ENCODE measurements at places on chromosomes 5 and 9.

- H3K4me1 ChIP-seq, result no peaks in the 10 kb centered on the region
- no peak for DNase-seq
Measured at GRCh38 chr5:41252036-41252435, 38.7 kb upstream of the C6 start.

DNA sequence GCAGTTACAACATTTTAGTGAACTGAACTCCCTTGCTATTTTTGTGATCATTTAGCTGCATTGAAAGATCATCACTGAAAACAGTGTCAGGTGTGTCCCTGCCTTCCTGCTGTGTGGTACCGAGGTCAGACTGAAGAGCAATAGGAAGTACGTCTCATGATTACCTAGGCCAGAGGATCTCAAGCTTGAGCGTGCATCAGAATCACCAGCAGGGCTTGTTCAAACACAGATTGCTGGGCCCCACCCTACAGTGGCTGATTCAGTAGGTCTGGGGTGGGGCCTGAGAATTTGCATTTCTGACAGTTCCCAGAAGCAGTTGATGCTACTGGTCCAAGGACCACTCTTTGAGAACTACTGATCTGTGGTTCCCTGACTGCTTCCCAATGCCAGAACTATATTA lies 159.6 kb downstream of the ACTL7B start:
- H3K4me3 ChIP-seq, result no peak overlapping the region
- H3K27me3 ChIP-seq, result no peaks in the 10 kb centered on the region
- H3K4me1 ChIP-seq, result peaks cover 67% of the 10 kb centered on the region
- H3K27ac ChIP-seq, result peak overlapping the region; percentile 47
- no peak for DNase-seq

DNA sequence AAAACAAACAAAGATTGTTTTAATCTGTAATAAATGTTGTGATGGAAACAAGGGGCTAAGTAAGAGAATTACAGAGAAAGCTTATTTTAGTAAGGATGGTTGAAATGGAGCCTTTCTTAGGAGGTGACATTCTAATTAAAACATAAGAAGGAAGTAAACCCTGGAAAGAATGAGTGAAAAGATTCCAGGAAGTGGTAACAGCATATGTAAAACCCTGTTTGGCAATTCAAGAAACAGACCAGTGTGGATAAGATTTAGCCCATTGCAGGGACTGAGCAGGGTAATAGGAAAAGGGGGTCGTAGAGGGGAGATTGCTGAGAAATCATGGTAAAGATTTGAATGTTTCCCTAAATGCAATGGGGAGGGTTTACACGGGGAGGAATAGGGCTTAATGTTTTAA lies 21.6 kb upstream of the PIP5K1B start:
- H3K27ac ChIP-seq, result no peak overlapping the region
- H3K4me1 ChIP-seq, result no peaks in the 10 kb centered on the region
- no peak overlapping the region for H3K4me3 ChIP-seq
- peaks cover 18% of the 10 kb centered on the region for H3K27me3 ChIP-seq

- H3K4me1 ChIP-seq, result no peaks in the 10 kb centered on the region
- H3K27me3 ChIP-seq, result no peaks in the 10 kb centered on the region
- peaks cover 24% of the 10 kb centered on the region for H3K36me3 ChIP-seq
- H3K4me3 ChIP-seq, result no peak overlapping the region
- DNase-seq, result no peak
Measured at GRCh38 chr9:70170151-70170790, 88.5 kb upstream of the SMC5 start.

DNA sequence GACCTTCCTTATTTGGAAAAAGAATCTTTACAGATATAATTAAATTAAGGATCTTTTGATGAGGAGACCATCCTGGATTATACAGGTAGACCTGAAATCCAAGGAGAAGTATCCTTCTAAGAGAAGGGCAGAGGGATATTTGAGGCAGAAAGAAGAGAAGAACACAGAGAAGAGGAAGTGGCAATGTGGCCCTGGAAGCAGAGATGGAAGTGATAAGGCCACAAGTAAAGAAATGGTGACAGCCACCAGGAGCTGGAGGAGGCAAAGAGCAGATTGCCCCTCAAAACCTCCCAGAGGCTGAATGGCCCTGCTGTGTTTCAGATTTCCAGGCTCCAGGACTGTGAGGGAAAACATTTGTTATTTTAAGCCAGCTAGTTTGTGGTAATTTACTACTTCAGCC lies 93.0 kb upstream of the ANKRD55 start:
- H3K4me1 ChIP-seq, result peaks cover 9% of the 10 kb centered on the region
- no peaks in the 10 kb centered on the region for H3K27me3 ChIP-seq
- DNase-seq, result no peak
- no peaks in the 10 kb centered on the region for H3K36me3 ChIP-seq
- H3K4me3 ChIP-seq, result no peak overlapping the region
- no peak overlapping the region for H3K27ac ChIP-seq

- no peak overlapping the region for H3K27ac ChIP-seq
- H3K4me3 ChIP-seq, result no peak overlapping the region
- H3K27me3 ChIP-seq, result no peaks in the 10 kb centered on the region
- H3K4me1 ChIP-seq, result no peaks in the 10 kb centered on the region
- H3K36me3 ChIP-seq, result no peaks in the 10 kb centered on the region
- no peak for DNase-seq
Measured at GRCh38 chr5:9722601-9723180, 92.5 kb upstream of the TAS2R1 start.

GRCh38 chr9:18614116-18614515 lies 140.2 kb downstream of the ADAMTSL1 start:
- H3K27me3 ChIP-seq, result no peaks in the 10 kb centered on the region
- no peaks in the 10 kb centered on the region for H3K36me3 ChIP-seq
- H3K4me1 ChIP-seq, result no peaks in the 10 kb centered on the region
- no peak for DNase-seq
- no peak overlapping the region for H3K4me3 ChIP-seq

DNA sequence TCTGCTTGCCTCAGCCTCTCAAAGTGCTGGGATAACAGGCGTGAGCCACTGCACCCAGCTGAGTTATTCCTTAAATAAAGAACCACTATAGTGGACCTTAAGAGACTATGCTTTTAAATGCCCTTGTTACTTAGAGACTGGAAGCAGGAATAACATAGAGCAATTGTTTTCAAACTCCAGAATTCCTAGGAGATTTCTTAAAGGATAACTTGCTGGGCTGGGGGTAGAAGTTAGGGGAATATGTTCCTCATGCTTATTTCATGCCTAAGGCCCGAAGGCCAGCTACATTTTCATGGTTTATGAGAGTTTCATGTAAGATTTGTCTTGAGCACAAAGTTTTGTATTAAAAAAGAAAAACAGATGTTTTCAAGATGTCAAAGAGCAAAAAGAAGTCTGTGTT lies 48.2 kb downstream of the CSNK1A1 start:
- no peak for DNase-seq
- H3K4me3 ChIP-seq, result no peak overlapping the region
- no peaks in the 10 kb centered on the region for H3K27me3 ChIP-seq

- H3K4me3 ChIP-seq, result no peak overlapping the region
- no peaks in the 10 kb centered on the region for H3K27me3 ChIP-seq
- no peak for DNase-seq
- no peak overlapping the region for H3K27ac ChIP-seq
- H3K4me1 ChIP-seq, result no peaks in the 10 kb centered on the region
Measured at GRCh38 chr5:136174021-136174659, 18.8 kb downstream of the SMIM32 start.

- no peaks in the 10 kb centered on the region for H3K27me3 ChIP-seq
- H3K36me3 ChIP-seq, result no peaks in the 10 kb centered on the region
- no peak overlapping the region for H3K4me3 ChIP-seq
- DNase-seq, result no peak
Measured at GRCh38 chr9:129547869-129548570, 72.9 kb downstream of the C9orf50 start.

GRCh38 chr5:53984971-53985370 lies 325.4 kb downstream of the ARL15 start:
- H3K27ac ChIP-seq, result no peak overlapping the region
- H3K27me3 ChIP-seq, result peaks cover 34% of the 10 kb centered on the region
- no peaks in the 10 kb centered on the region for H3K36me3 ChIP-seq
- H3K4me1 ChIP-seq, result no peaks in the 10 kb centered on the region
- no peak for DNase-seq
- H3K4me3 ChIP-seq, result no peak overlapping the region

GRCh38 chr9:92950359-92950955 lies 3.1 kb downstream of the FGD3 start:
- no peak overlapping the region for H3K4me3 ChIP-seq
- no peak for DNase-seq
- no peaks in the 10 kb centered on the region for H3K27me3 ChIP-seq
- H3K4me1 ChIP-seq, result peaks cover 26% of the 10 kb centered on the region
- H3K27ac ChIP-seq, result peak overlapping the region; percentile 56

DNA sequence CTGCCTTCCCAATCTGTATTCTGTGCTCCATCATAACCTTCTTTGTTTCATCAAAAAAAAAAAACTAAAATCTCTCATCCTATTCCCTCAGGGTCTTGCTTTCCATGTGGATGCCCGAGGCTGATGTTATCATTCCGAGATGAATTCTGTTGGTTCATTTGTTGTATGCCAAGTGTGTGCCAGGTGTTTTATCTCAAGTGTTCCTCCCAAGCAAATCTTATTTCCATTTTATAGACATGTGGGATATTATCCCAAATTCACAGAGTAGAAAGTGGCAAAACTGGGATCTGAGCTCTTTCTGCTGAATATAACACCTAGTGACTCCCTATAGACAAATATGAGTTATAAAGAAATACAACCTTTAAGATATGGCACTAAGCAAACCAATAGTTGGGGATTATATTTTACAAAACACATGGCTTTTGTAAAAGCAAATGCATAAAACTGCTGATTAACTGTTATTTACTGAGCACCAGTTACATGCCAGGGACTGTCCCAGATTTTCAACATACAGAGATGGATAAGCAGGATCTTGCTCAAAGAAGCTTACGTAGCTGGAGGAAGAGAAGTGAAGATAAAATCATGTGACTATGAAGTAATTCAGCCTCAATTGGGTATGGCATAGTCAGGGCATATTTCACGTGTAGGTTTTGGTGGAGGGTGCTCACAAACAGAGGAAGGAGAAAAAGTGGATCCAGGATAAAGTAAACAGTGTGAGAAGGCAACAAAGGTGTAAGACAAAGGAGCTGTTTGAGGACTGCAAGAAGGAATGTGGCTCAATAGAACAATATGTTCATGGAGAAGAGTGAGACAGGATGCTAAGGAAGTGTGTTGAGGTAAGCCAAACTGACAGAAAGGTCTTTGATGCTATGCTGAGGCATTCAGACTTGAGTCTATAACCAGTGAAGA lies 143.3 kb upstream of the ADAMTSL1 start:
- no peaks in the 10 kb centered on the region for H3K36me3 ChIP-seq
- H3K4me1 ChIP-seq, result peaks cover 9% of the 10 kb centered on the region
- H3K27ac ChIP-seq, result no peak overlapping the region
- H3K27me3 ChIP-seq, result no peaks in the 10 kb centered on the region
- no peak overlapping the region for H3K4me3 ChIP-seq

GRCh38 chr9:136886610-136887597 lies 588 bp downstream of the TRAF2 start:
- no peak for DNase-seq
- H3K27ac ChIP-seq, result peak overlapping the region; percentile 95
- H3K4me3 ChIP-seq, result peak overlapping the region; percentile 80
- H3K4me1 ChIP-seq, result peaks cover 23% of the 10 kb centered on the region

DNA sequence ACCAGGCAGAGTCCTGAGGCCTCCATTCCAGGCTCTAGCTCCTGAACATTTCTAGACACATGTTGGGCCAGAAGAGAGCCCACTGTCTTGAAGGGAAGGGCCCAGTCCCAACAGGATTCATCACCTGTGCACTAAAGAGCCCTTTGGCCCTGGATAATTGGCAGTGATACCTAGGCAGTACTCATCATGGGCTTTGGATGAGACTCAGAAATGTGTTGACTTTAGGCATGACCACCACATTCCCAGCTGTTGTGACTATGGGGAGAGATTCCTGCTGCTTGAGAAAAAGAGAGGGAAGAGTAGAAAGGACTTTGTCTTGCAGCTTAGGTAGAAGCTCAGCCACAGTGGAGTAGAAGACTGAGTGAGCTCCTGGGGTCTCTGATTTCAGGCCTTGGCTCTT lies 138.4 kb upstream of the DAPK1 start:
- no peaks in the 10 kb centered on the region for H3K4me1 ChIP-seq
- no peak overlapping the region for H3K4me3 ChIP-seq
- no peaks in the 10 kb centered on the region for H3K36me3 ChIP-seq
- DNase-seq, result no peak
- no peaks in the 10 kb centered on the region for H3K27me3 ChIP-seq

- DNase-seq, result no peak
- H3K27me3 ChIP-seq, result no peaks in the 10 kb centered on the region
- H3K27ac ChIP-seq, result no peak overlapping the region
- H3K4me1 ChIP-seq, result no peaks in the 10 kb centered on the region
Measured at GRCh38 chr9:135291165-135291564, 188.4 kb upstream of the PPP1R26 start.

GRCh38 chr9:121463026-121463807 lies 36.4 kb downstream of the GGTA1 start:
- H3K4me1 ChIP-seq, result peaks cover 46% of the 10 kb centered on the region
- H3K27me3 ChIP-seq, result no peaks in the 10 kb centered on the region
- peak overlapping the region; percentile 62 for H3K27ac ChIP-seq
- no peaks in the 10 kb centered on the region for H3K36me3 ChIP-seq
- no peak for DNase-seq
- no peak overlapping the region for H3K4me3 ChIP-seq

- H3K36me3 ChIP-seq, result no peaks in the 10 kb centered on the region
- no peak overlapping the region for H3K27ac ChIP-seq
- no peak for DNase-seq
- no peak overlapping the region for H3K4me3 ChIP-seq
Measured at GRCh38 chr5:61881821-61882487, 424.1 kb upstream of the KIF2A start.

DNA sequence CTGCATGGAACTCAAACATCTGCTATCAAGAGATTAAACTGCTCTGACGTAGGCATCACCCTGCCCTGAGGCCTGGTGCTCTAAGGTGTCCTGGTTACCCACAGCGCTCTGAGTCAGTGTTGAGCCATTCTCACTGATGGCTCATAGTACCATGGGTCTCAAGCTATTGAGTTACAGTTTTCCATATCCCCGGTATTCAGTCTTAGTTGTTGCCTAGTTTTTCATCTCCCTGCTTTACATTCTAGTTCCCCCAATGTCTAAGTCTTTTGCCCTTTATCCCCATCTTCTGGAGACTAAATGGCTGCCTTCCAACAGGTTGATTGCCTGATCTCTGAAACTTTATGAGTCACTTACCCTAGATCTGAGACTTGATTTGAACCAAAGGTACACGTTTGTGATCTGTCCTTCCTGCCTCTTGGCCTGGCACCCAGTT lies 161.2 kb upstream of the PTGER4 start:
- H3K4me3 ChIP-seq, result no peak overlapping the region
- DNase-seq, result no peak
- no peaks in the 10 kb centered on the region for H3K4me1 ChIP-seq
- no peaks in the 10 kb centered on the region for H3K36me3 ChIP-seq
- H3K27ac ChIP-seq, result no peak overlapping the region
- H3K27me3 ChIP-seq, result no peaks in the 10 kb centered on the region

GRCh38 chr5:15694696-15695214 lies 194.8 kb downstream of the FBXL7 start:
- H3K27ac ChIP-seq, result no peak overlapping the region
- H3K4me1 ChIP-seq, result peaks cover 26% of the 10 kb centered on the region
- DNase-seq, result no peak
- no peaks in the 10 kb centered on the region for H3K36me3 ChIP-seq

- H3K36me3 ChIP-seq, result no peaks in the 10 kb centered on the region
- H3K27ac ChIP-seq, result no peak overlapping the region
- DNase-seq, result no peak
- no peak overlapping the region for H3K4me3 ChIP-seq
- no peaks in the 10 kb centered on the region for H3K27me3 ChIP-seq
- peaks cover 47% of the 10 kb centered on the region for H3K4me1 ChIP-seq
Measured at GRCh38 chr5:61275841-61276240, 56.2 kb upstream of the ZSWIM6 start.

- DNase-seq, result no peak
- H3K4me3 ChIP-seq, result no peak overlapping the region
- no peaks in the 10 kb centered on the region for H3K27me3 ChIP-seq
Measured at GRCh38 chr9:2477755-2478154, 143.8 kb upstream of the VLDLR start.

GRCh38 chr5:119264186-119264585 lies 91.6 kb upstream of the TNFAIP8 start:
- no peaks in the 10 kb centered on the region for H3K4me1 ChIP-seq
- H3K27ac ChIP-seq, result no peak overlapping the region
- no peak for DNase-seq
- no peaks in the 10 kb centered on the region for H3K36me3 ChIP-seq
